Transverse colon (tissue), 4 donors: ENCODE measurements at places on chromosomes 6 and 20. TPM values are rescaled to one million over a fixed set of nuclear protein-coding genes. Genes with fewer than 3 reads are reported as not detected.

GRCh38 chr6:123489589-123489988, 147.2 kb downstream of the TRDN start:
- H3K4me1 ChIP-seq, result no peaks in the 10 kb centered on the region
- H3K36me3 ChIP-seq, result no peaks in the 10 kb centered on the region
- no peak overlapping the region for H3K4me3 ChIP-seq
- DNase-seq, result no peak

DNA sequence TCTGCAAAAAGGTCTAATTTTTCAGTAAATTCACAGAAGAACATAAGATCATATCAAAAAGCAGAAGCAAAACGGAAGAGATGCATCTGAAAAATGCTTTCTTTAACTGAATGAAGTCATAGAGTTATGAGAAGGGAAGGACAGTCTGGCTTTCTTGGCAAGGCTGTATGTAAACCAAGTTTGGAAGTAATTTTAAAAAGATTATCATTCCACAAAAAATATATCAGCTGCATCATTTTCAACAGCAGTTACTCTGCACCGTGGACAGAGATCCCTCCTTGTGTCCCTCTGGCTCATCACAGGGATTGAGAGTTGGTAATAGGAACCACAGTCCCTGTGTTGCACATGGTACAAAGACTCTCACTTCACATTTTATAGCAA, 258.5 kb downstream of the HIVEP2 start:
- no peak for DNase-seq
- H3K4me3 ChIP-seq, result no peak overlapping the region
- H3K27me3 ChIP-seq, result no peaks in the 10 kb centered on the region
- H3K4me1 ChIP-seq, result no peaks in the 10 kb centered on the region

DNA sequence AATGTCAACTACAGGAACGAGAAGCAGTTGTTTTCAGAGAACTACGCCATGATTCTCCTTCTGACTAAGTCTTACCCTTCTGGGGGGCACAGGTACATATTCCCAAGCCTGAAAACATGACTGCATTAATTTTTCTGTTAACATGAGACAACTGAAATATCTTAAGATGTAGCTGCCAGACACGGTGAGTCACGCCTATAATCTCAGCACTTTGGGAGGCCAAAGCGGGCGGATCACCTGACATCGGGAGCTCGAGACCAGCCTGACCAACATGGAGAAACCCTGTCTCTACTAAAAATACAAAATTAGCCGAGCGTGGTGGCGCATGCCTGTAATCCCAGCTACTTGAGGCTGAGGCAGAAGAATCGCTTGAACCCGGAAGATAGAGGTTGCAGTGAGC, 21.7 kb downstream of the TBC1D20 start:
- no peaks in the 10 kb centered on the region for H3K36me3 ChIP-seq
- no peaks in the 10 kb centered on the region for H3K27me3 ChIP-seq
- H3K4me3 ChIP-seq, result no peak overlapping the region

- no peak overlapping the region for H3K4me3 ChIP-seq
- no peak overlapping the region for H3K27ac ChIP-seq
- no peak for DNase-seq
- H3K4me1 ChIP-seq, result no peaks in the 10 kb centered on the region
Observed at GRCh38 chr20:19397666-19398065, 185.2 kb downstream of the SLC24A3 start.

- H3K36me3 ChIP-seq, result no peaks in the 10 kb centered on the region
- H3K4me3 ChIP-seq, result no peak overlapping the region
- no peak overlapping the region for H3K27ac ChIP-seq
- H3K27me3 ChIP-seq, result no peaks in the 10 kb centered on the region
Observed at GRCh38 chr20:9160757-9161156, 91.9 kb downstream of the PLCB4 start.

DNA sequence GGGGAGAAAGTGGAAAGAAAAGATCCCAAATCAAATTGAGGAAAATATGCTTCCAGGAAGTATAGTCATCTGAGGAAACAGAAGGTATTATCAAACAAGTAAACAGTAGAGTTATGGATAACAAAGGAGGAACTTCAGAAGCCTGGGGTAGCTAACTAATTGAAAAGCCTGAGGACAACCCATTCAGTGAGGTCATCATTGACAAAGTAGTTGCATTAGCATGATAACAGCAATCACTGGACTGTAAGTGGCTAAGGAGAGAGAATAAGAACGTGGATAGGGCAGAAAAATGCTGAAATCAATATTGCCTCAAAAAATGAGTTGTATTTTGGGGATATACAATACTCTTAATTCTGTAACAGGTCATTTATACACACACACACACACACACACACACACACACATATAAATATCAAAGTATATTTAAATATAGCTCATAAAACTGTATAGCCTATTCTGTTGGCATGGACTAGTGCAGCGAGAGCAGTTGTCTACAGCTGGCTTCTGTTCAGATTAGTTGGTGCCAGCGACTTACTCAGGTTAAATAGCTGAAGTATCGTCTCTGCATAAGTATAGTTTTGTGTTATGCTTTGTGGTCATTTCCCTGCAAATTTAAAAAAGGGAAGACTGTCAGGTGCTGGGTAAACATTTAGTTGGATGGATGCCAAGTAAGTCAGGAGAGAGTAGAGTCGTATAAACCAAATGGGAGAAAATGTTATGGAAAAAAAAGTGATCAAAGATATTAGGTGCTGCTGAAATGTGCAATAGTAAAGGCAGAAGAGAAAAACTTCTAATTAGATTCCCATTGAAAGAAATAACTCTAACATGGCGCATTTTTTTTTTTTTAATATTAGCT, 33.8 kb upstream of the CTAGE9 start:
- no peaks in the 10 kb centered on the region for H3K4me1 ChIP-seq
- no peak for DNase-seq
- no peaks in the 10 kb centered on the region for H3K27me3 ChIP-seq
- no peak overlapping the region for H3K27ac ChIP-seq

DNA sequence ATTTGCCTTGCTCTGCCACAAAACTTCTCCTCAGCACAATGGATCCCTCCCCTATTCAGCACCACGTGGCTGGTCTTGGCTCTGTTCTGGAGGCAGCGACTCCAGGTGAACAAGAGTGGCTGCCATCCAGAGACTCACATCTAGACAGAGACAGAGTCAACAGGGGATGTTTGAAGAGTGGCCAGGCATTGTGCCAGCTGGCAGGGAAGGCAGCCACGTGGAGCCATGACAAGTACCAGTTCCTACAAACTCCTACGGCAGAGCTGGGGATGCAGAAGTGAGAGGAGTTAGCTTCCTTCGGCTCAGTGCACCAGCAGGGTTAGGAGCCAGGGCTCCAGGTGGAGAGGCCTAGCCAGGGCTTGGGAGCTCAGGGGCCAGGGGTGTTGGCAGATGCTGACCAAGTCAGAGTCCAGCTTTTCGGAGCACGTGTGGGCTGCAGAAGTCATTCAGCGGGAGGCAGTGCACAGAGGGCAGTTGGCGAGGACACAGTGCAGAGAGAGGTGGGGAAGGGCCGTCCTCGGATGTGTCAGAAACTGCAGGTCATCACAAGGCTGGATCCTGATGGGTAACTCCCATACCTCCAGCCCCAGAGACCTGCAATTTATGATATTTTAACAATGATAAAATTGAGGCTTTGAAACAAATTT, 171.7 kb upstream of the PDE10A start:
- H3K27me3 ChIP-seq, result no peaks in the 10 kb centered on the region
- H3K4me3 ChIP-seq, result no peak overlapping the region
- no peak overlapping the region for H3K27ac ChIP-seq
- H3K36me3 ChIP-seq, result no peaks in the 10 kb centered on the region
- peaks cover 12% of the 10 kb centered on the region for H3K4me1 ChIP-seq

- H3K36me3 ChIP-seq, result no peaks in the 10 kb centered on the region
- no peaks in the 10 kb centered on the region for H3K4me1 ChIP-seq
- no peak overlapping the region for H3K4me3 ChIP-seq
- no peaks in the 10 kb centered on the region for H3K27me3 ChIP-seq
- H3K27ac ChIP-seq, result no peak overlapping the region
Observed at GRCh38 chr6:106216527-106216926, 109.0 kb downstream of the ATG5 start.

DNA sequence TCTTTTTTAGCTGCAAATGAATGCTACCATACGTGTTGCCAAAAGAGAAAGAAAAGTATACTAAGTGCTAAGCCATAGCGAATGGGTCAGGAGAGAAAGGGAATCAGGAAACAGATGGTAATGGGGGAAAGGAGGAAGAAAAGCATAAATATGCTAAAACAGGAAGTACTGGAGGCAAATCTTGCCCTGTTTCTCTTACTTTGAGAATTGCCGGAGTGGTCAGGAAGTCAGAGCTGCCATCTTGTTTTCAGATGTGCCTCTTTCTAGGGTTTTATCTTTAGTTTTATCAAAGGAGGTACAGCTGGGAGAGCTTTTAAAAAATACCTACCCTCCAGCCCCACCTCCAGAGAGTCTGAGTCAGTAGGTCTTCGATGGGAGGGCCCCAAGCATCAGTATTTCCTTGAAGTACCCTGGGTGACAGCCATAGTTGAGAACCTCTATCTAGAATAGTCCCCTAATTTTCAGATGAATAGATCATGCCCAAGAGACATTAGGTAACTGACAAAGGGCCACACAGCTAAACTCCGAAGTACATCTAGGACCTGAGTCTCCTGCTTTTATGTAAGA, 193.3 kb downstream of the CLIC5 start:
- H3K4me1 ChIP-seq, result no peaks in the 10 kb centered on the region
- no peaks in the 10 kb centered on the region for H3K27me3 ChIP-seq
- no peaks in the 10 kb centered on the region for H3K36me3 ChIP-seq
- DNase-seq, result no peak

- H3K36me3 ChIP-seq, result no peaks in the 10 kb centered on the region
- peak; percentile 82 for DNase-seq
- peak overlapping the region; percentile 18 for H3K4me3 ChIP-seq
- H3K4me1 ChIP-seq, result peaks cover 74% of the 10 kb centered on the region
Observed at GRCh38 chr20:31712564-31713311, 9.9 kb downstream of the BCL2L1 start.

DNA sequence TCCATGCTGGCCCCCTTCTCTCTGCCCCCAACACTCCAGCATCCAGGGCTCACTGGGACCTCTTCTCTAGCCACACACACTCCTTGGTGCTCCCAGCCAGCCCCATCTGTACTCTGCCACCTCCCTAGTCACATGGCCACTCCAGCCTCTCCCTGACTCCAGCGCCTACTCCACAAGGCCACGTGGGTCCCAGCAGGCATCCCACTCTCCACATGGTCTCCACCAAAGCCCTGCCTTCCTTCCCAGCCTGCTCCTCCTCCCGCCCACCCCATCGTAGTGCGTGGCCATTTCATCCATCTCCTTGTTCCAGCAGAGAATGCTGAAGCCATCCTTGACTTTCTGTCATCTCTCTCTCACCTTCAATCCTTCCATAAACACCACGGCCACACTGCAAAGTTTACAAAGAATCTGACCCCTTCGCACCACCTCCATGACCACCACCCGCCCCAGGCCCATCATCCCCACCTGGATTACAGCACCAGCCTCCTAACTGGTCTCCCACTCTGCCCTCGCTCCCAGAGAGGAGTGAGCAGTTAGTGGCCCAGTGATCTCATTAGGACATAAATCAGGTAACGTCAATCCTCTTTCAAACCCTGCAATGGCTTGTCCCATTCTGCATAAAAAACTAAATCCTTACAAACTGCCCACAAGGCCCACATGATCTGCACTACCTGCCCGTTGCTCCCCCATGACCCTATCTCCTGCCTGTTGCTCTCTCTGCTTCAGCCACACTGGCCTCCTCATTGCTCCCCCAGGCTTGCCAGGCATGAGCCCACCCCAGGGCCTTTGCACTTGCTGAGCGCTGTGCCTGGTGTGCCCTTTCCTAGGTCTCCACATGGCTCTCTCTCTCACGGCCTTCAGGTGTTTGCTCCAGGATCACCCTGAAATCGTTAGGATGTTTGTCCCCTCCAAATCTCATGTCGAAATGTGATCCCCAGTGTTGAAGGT, 96.2 kb downstream of the GRM4 start:
- H3K4me1 ChIP-seq, result no peaks in the 10 kb centered on the region
- no peaks in the 10 kb centered on the region for H3K36me3 ChIP-seq
- no peak overlapping the region for H3K4me3 ChIP-seq
- DNase-seq, result no peak
- H3K27ac ChIP-seq, result no peak overlapping the region
- no peaks in the 10 kb centered on the region for H3K27me3 ChIP-seq

The TCP11 gene
- total RNA-seq, result 0.96 TPM

The GNAS-AS1 gene
- total RNA-seq, result 1.1 TPM

The FITM2 gene
- total RNA-seq, result 12.4 TPM
